ENCODE measurements at places on chromosomes 12 and 14.

DNA sequence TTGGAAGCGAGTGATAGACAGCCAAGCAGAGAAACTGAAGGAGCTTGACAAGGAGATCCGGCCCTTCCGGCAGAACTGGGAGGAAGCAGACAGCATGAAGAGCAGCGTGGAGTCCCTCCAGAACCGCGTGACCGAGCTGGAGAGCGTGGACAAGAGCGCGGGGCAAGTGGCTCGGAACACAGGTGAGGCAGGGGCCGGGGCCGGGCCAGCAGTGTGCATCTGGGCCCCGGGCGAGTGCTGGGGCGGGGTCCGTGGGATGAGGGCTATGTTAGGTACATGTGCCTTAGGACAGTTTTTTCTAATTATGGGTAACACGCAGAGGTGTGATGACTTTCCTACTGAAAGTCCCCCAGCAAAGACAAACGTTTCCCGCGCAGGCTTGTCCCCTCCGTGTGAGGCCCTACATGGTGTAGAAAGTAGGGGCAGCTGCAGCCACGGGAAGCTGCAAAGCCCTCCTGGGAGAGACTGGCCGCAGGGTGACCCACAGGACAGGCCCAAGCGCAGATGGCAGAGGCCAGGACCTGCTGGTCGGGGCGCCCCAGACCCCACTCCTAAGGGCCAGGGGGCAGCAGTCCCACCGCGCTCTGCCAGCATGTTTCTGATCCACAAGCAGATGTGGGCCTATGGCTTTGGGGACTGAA lies 19.1 kb upstream of the AMN start:
- DNase-seq, result no peak

DNA sequence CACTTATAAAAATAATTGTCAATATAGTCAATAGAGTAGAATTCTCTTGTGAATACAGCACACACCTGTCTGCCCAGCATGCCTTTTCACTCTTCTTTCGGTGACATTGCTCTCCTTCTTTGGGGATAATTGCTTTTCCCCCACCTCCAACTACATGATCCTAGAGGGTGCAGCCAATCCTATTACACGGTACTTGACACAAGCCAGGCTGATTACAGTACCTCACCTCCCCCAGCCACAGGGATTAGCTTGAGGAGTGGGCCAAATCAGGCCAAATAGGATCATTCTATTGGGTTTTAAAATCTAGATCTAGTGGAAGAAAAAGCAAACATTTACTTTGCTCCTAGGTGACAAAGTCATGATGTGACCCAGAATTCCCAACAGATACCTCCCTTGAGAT lies 16.8 kb upstream of the NFYB start:
- no peak for DNase-seq

DNA sequence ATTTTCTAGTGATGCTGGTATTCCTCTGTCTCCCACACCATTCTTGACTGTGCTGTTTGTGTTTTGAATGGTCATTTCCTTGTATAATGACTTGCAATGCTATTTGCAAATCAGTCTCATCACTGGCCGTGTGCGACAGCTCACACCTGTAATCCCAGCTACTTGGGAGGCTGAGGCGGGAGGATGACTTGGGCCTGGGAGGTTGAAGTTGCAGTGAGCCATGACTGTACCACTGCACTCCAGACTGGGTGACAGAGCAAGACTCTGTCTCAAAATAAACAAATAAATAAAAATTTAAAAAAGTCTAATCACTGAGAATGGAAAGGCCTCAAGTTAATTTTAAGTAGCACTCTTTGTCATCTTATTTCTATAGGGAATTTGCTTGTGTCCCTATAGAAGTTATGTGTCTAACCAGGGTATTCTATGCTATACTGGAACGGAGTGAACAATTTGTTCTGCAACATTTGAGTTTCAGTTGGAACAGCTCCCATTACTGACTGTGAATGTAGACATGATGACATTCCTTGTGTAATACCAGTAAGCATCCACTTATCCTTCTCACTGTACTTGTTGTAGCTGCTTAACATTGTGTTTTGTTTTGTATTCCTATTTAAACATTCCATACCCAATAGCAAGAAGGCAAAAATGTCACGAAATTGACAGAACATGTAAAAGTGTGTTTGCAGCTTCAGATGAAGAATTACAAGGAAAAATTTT lies 126.3 kb downstream of the MGST1 start:
- no peak for DNase-seq

DNA sequence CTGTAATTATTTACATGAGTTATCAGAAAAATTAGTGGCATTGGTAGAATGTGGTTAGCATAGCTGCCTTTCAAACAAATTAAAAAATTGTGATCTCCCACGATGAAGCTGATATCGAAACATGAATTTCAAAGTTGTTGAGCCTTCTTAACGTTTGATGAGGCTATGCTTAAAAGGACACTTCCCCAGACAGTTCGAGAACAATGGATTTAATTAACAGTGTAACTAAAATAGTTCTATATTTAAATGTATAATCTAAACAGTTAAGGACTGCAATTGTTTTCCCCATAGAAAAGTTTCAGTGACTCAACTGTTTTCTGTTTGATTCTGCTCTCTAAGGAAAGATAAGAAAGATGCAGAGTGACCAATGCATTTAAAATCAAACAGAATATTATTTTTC lies 1.6 kb downstream of the CLEC2B start:
- DNase-seq, result no peak

DNA sequence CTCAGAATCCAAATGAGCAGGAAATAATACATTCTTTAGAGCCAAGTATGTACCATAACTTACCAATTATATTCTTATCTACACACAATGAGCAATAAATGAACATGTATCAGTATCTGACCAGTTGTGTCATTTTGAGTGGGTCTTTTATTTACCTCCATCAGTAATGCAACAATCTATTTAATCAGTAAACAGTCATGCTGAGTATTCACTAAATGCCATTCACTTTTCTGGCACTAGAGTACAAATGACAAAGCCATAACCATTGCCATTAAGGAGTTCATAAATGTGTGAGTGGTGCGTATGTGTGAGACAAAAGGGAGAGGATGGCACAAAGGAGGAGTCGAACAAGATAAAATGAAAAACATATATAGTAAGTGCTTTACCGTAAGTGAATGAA lies 1.5 kb upstream of the STRAP start:
- DNase-seq, result no peak

- DNase-seq, result no peak
Measured at GRCh38 chr14:88276923-88277596, 46.0 kb downstream of the KCNK10 start.

GRCh38 chr14:68819260-68819691 lies 26.4 kb upstream of the ZFP36L1 start:
- no peak for DNase-seq

GRCh38 chr12:75979181-75979580 lies 52.4 kb downstream of the PHLDA1 start:
- DNase-seq, result peak; percentile 16

- no peak for DNase-seq
Measured at GRCh38 chr14:91186515-91187066, 57.9 kb downstream of the GPR68 start.

- no peak for DNase-seq
Measured at GRCh38 chr14:92540472-92541048, 27.0 kb downstream of the RIN3 start.

GRCh38 chr12:116856729-116857128 lies 24.5 kb downstream of the HRK start:
- no peak for DNase-seq

DNA sequence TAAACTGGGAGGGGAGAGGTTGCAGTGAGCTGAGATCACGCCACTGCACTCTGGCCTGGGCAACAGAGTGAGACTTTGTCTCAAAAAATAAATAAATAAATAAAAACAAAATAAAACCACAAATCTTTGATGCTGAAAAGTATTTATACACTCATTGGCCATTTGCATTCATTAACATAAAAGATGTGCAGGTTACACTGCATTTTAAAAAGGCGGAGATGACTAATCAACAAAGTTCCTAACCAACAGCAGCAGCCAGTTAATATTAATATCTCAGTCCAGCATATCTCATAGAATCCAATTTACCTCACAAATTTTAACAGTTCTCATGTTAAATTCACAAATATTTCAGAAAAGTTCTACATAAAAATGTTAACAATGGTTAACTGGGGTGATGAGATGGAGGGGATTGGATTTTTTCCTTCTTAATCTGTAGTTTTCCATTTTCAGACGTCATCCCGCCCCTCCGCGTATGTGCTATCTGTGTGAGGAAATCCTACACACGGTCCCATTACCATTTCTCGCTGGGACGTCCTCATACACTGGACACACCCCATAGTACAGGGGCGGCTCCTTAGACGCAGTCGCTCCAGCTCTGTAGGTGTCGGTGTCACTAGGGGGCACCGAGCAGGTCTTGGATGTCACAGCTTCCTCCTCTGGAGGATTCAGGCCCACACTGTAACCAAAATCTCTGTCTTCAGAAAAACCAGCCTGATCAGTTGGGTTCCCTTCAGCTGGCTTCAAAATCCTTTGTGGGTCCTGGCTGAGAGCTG lies 7.3 kb downstream of the ANKLE2 start:
- no peak for DNase-seq

DNA sequence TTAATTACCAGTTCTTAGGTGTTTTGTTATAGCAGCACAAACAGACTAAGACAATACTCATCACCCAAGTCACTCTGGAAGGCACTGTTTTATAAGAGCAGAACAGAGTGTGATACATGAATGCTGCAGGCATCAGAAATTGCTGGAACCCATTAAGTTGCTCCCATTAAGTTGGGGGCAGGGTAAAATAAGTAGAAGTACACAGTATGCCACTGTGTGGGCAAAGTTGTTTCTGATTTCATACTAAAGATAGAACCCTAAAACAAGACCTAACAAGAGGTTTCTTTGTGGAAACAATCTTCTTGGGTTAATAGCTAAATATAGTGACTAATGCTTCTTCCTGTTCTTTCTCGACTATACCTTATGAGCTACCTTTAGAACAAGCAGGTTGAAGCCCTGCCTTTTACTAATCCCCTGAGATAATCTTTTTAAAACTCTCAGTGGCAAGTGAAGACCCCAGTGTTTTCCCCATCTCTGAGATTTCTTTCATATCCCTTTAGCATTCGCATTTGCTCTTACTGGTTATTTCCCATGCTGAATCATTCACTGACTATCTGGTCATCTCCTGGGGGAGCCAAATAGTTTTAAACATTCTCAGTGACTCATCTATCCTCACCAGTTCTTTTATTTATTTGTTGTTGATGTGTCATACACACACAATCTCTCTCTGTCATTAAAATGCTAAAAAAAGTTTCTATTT lies 52.3 kb downstream of the SOCS2 start:
- no peak for DNase-seq

DNA sequence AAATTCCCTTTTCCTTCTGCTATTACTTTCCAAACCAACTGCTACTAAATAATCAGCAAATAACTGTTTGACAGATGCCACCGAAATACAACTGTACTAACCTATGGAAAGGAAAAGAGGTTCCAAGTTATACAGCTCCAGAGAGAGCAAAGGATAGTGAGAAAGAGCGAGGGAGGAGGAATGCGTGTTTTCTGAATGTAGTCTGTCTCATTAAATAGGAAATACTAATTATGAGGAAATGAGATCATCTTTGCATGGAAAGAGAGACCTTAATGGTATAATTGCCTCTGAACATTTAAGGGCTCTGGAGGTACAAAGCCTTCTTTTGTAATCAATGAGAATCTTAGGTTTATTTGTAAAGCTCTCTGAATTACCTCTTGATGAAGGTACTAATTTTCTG lies 195.2 kb downstream of the APAF1 start:
- no peak for DNase-seq

DNA sequence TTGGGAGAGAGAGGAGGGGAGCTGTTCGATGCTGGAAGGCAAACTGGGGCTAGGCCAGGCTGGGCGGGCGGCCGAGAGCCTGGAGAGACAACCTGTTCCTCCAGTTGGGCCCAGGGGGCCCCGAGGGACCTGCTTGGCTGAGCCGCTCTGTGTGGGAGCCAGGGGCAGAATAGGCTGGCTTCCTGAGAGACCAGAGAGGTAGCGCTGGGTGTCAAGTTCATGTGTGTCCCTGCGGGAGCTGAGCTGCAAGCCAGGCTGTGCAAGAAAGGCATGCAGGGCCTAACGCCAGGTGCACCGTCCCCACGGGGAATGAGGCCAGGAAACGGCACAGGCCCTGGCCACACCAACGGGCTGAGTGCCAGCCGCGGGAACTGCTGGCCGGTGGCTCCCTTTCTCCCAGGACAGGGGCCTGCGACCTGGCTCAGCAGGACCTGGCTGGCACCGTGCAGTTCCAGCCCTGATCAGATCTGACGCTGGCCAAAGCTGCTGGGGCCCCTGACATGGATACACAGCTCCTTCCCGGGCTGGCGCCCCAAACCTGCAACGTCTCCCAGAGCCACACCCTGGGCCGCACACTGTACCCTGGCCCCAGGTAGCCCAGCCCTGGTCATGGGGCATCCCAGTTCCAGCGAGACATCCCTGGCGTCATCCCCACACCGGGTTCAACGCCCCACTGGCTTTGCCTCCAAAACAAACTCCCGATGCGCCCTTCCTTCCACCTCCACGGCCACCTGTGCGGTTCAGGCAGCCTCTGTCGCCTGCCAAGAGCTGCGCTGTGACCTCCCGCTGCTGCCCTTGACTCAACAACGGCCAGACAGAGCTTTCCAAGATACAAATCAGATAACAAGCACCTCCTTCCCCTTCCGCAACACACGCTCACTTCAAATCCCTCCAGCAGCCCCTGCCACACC lies 65.0 kb downstream of the RFLNA start:
- no peak for DNase-seq

DNA sequence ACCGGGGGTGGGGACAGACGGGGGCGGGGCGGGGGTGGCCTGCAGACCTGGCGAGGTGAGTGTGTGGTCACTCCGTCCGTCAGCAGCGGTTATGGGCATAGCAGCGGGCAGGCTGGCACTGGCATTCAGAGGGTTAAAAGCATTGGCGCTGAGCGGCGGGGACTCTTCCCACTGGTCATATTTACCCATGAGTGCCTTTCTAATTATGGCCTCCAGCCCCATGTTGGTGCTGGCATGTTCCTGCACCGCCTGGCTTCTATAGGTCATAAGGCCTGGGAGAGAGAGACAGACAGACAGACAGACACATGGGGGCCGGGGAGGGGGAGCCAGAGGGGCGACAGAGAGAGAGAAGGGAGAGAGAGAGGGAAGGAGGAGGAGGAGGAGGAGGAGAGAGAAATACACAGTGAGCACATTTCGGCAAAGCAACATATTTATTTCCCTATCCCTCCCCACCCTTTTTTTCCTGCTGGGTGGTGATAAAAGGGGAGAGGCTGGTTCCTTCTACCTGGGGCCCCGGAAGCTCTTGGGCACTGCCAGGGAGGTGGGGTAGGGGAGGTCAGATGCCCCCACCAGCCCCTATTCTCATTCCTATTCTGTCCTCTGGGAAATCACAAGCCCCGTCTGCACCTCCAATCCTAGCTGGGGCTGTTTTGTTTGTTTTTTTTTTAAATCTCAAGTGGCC lies 32.6 kb downstream of the RFLNA start:
- DNase-seq, result no peak

DNA sequence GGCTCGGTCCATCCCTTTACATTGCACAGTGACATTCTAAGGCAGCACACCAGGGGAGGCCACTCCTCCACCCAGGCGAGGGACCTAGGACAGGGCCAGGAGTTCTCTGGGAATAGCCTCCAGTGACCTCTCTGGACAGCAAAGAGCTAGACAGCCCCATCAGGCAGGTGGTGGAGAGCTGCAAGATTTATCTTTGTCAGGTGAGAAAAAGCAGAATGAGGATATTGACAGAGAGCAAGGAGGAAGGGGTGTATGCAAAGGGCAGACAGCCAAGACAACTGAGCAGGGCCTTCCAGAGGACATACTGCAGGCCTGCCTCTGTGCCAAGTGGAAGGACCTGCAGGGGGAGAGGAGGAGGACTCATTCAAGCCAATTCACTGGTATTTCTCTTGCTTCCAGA lies 112.4 kb upstream of the MAX start:
- DNase-seq, result no peak
